ENCODE measurements at places on chromosomes 2 and 18.

DNA sequence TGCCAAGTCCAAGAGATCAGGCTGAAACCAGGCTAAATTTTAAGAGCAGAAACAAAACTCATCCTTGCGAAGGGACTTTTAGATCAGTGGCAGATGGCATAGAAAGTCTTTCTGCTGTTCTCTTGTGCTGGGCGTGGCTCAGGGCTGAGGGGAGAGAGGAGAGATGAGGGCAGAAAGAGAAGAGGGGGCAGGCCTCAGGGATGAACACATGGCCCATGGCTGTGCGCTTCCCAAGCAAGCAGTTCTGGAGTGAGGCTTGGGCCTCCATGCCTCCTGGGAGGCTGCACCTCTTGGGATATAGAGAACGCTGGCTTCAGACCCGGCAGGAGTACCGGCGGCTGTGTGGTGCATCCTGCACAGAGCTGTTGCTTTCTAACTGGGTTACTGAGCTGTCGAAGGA lies 41.0 kb downstream of the HPCAL1 start:
- DNase-seq, result no peak

DNA sequence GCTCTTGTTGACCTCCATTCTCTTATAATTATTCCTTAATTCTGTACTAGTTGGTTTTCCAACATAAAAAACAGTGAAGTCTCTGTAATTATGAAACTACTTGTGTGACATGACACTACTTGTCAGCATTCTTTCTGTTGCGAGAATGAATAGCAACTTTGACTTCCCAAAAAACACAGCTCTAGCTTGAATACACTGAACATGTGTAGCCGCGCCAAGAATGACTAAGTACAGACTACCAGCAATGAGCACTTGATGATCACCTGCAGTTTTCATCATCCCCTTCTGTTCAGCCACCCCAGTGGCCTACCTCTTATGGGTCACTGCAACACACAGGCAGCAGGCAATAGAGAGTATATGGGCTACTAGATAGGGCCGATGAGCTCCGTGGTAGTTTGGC lies 229.3 kb downstream of the TGIF1 start:
- DNase-seq, result no peak

DNA sequence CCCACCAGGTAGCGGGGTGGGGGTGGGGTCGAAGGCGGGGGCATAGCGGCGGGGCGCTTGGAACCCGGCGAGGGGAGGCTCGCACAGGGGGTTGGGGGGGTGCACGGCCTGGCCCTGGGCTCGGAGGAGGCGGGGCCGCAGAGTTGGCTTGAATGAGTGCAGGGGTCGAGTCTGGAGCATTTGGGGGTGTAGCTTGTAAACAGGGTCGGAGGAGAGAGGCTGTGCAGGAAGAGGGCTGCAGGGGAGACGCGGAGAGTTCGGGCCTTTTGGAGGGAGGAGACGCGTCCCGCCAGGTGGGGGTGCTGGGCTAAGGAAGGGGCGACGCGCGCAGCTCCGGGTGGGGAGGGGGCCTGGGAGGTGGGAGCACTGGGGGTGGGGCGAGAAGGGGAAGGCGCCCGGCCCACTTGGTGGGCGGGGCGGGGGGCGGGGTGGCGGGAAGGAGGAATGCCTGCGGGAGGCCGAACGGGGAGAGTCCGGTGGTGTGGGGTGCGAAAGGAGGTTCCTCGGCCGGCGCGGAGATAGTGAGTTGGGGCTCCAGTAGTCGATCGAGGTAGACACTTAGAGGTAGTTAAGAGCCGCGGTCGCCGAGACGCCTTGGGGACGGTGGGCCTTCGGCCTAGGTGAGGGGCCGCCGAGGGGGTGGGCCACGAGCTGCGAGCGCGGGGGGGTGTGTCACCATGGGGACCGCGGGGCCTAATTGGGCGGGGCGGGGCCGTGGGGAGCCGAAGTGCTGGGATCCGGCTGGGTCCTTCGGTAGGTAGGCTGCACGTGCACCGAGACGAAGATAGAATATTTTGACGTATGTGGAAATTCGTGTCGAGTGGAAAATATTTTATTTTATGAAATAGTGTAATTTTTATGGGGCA lies 774 bp downstream of the MSH6 start:
- peak; percentile 58 for DNase-seq

DNA sequence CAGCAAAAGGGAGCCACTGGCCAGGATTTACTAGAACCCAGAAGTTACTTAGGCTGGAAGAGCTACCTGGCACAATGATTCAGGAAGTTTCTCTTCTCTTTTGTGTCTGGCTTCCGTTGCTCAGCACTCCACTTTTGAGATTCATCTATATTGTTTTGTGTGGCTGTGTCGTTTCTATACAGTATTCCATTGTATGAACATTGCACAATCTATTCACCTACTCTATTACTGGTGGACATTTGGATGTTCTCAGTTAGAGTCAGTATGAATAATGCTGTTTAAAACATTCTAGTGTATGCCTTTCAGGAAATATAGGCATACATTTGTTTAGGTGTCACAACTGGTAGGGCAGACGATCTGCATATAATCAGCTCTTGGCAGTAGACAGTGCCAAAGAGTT lies 36.3 kb upstream of the EPHA4 start:
- DNase-seq, result no peak

DNA sequence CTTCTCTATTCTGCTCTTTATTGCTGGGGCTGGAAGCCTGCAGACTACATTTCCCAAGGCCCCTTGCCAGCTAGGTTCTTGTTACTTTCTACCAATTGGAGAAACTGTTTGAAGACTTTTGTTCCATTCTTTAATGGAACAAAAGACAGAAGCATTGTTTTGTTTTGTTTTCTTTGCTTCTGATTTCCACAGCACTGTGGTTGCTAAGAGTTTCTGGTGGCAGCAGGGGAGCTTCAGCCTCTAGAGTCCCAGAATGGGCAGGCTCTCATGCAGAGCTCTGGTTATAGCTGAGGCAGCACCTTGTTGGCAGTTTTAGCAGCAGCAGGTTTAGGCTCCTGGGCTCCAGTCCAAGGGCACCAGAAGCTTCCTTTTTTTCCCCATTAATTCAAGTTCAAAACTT lies 234.3 kb downstream of the ETAA1 start:
- DNase-seq, result no peak

DNA sequence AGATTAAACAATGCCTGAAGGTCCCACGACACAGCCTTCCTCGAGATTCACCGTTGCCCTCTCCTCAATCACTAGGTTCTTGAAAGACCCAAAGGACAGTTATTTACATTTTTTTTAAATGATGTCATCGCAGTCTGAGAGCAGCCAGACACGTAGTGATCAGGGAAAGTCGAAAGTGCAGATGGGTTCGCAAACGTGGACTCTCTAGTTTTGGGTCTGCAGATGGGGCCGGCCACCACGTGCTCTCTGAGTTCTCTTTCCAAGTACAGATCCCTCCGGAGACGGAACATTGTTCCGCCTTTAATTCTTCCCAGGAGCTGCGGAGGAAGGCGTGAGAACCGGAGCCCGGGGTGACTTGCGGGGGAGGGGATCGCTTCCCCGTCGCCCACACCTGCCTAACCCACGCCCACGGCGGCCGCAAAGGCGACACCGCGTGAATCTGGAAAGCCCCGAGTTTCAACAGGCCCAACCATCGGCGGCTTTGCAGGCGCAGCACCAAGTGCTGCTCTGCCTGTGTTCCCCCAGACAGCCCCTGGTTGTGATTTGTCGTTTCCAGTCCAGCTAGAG lies 54.3 kb downstream of the PKDCC start:
- DNase-seq, result peak; percentile 14

DNA sequence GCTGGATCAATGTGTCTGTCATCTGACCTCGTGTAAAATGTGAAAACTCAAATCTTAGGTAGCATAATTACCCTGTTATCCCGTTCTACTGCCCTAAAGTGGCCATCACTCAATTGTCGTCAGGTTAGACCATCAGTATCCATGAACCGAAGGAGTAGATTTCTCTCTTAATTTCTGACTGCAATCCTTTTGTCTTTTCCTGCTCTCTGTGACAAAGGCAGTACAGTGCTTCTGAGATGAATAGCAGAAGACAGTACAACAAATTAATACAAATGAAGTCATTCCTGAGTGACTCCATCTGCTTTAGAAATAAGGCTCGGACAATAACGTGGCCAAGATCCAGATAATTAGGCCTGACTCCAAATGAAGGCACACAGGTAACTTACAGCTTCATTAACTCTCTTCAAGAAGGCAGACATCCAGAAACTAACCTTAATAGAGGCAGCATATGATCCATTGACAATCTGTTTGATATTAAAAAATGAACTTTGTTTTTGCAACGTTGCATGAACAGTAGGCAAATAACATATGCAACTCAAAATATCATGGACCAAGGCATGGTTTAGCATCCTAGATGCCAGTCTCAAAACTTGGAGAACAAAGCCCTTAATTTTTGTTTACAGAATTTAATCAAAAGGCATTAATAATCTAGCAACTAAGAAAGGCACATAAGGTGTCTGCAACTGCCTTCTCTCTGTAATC lies 96.7 kb upstream of the CDH20 start:
- no peak for DNase-seq

GRCh38 chr18:78980279-78980771 lies 707 bp downstream of the SALL3 start:
- no peak for DNase-seq
